ENCODE measurements at places on chromosomes 12 and 14.
A peak's percentile ranks its signal among the peaks of the same experiment; 100 is the strongest.

DNA sequence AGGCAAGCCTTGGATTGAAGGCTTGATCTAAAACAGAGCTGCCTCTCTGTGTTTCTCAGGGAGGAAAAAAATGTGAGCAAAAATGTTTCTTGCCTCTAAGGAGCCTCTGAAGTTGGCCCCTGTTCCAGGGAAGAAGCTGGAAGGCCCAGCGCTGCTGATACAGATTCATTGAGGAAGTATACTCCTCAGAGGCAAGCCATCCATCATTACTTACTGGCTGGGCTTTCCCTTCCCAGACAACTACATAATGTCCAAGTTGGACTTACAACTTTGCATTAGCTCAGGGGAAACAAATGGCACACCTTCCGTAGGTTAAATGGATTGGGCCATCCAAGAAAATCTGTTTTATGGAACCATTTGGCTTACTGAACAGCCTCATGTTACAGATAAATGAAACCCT lies 263.7 kb upstream of the SEL1L start:
- DNase-seq, result no peak

- DNase-seq, result no peak
Observed at GRCh38 chr12:111287125-111287900, 81.6 kb downstream of the PHETA1 start.

- DNase-seq, result no peak
Observed at GRCh38 chr14:64758691-64759554, 54.7 kb downstream of the PLEKHG3 start.

GRCh38 chr14:25626986-25627385 lies 577.0 kb upstream of the STXBP6 start:
- DNase-seq, result no peak

- DNase-seq, result peak; percentile 71
Observed at GRCh38 chr12:113103756-113104450, 31.7 kb downstream of the RASAL1 start.

DNA sequence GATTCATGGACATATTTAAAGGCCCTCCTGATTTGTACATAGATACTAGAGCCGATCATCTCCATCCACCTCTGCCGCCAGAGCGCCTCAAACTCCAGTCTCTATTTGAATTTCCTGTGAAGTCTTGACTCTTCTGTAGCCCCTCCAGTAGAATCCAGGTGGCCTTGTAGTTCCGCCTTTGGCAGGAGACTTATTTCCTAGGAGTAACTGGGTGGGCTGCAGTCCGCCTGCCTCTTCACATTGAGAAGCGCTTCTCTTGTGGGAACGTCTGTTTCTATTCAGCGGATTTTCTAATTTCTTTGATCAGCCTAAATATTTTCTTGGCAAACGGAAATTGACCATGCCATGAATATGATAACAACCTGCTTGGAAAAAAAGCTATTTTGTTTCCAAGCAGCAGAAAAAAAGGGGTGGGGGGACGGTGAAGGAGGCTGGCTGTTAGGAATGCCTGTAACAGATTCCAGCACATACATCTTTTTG lies 9.0 kb upstream of the SIX1 start:
- DNase-seq, result no peak

GRCh38 chr12:76033081-76034011 lies 1.8 kb upstream of the PHLDA1 start:
- DNase-seq, result no peak

- DNase-seq, result no peak
Observed at GRCh38 chr12:106774808-106775524, 484 bp downstream of the RIC8B start.

- DNase-seq, result no peak
Observed at GRCh38 chr14:76227450-76228050, 75.8 kb downstream of the GPATCH2L start.

- no peak for DNase-seq
Observed at GRCh38 chr12:49231878-49232655, 32.8 kb upstream of the TUBA1C start.

DNA sequence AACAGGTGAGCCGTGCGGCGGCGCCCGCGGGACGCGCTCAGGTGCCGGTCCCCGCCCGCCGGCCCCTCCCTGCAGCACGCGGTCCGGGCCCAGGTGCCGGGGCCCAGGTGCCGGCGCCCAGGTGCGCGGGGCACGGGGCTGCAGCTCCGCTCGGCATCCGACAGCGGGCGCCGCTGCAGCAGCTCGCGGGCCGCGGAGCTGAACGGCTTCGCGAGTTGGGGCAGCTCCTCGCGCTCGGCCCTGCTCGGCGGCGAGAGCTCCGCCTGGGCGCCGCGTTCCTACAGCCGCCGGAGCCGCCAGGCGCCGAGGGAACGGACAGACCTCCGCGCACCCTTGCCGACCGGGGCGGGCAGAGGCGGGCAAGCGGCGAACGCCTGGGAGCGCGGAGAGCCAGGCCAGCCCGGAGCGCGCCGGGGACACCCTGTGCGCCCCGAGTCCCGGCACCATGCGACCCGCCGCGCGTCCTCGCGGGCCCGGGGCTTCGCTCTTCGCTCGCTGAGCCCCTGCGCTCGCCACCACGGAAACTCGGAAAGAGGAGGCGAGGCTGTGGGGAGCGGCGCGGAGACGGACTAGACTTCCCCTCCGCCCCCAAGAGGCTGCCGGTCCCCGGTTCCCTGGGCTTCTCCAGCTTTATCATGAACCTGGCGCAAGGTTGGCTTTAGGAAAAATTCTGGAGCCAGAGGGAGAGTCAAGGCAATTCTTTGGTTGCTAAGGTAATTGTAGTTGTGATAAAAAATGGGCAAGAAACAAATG lies at the start of gene RGS6:
RGS6 (plus strand) TSS at position 201 of the 753 bp plus-strand sequence.
- DNase-seq, result peak; percentile 41

DNA sequence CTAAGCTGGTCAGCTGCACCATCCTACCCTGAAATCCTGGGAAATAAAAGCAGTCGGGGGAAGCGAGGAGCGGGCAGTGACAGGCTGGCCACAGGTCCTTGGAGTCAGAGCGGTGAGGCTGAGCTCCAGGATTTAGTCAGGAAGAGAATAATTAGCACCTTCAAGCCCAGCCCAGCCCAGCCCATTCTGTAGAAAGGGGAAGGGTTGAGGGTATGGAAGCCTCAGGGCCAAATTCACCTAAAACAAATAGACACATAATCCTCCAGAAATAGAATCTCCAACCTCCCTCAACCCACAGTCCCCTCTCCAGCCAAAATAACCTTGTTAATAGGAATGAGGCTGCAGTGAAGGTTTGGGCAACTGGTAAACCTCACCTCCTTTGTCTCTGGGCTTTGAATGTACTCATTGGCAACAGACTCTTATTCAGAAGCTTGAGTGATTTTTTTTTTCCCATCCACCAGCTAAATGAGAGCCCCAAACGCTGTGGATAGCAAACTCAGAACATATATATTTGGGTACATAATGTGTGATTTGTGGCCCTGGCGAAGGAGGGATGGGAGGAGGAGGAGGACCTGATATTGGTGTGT lies 334.1 kb downstream of the DPF3 start:
- no peak for DNase-seq

- DNase-seq, result no peak
Observed at GRCh38 chr14:38593476-38593875, 337.6 kb upstream of the CLEC14A start.

GRCh38 chr12:85874031-85874461 lies at the start of gene NTS:
Gene NTS, plus strand, starts transcription at chr12:85874295. Its CDS starts 109 bp downstream, at chr12:85874404.
- no peak for DNase-seq

- no peak for DNase-seq
Observed at GRCh38 chr12:103102225-103102744, 144.8 kb downstream of the ASCL1 start.

GRCh38 chr14:76550534-76550933 lies 174.6 kb downstream of the ESRRB start:
- DNase-seq, result no peak

DNA sequence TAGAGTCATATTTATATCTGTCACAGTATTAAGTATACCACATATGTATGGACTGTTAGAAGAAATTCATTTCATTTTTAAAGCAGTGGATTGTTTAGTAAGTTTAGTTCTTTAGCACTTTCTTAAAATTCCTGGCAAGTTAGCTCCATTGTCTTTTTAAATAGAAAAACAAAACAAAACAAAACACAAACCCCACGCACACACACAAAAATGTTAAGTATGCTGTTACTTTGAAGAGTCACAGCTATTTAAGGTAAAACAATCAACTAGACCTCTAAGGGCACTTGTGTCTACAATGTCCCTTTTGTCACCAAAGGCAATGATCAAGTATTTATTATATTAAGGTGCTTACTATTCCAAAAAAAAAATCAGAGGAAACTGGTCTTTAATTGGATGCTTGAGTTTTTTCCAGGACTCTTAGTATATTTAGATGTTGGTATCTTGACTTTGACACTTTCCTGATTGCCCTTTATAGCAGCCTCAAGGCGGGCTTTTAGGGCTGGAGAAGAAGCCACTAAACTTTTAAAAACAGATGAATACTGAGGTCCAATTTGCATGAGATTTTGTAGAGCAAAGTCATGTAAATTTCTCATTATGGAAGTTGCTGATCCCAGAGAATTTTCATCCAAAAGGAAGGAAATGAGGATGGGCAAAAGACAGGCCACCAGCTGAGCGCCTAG lies 85.5 kb upstream of the HECTD1 start:
- no peak for DNase-seq

- no peak for DNase-seq
Observed at GRCh38 chr14:35964697-35965286, 138.7 kb downstream of the BRMS1L start.

DNA sequence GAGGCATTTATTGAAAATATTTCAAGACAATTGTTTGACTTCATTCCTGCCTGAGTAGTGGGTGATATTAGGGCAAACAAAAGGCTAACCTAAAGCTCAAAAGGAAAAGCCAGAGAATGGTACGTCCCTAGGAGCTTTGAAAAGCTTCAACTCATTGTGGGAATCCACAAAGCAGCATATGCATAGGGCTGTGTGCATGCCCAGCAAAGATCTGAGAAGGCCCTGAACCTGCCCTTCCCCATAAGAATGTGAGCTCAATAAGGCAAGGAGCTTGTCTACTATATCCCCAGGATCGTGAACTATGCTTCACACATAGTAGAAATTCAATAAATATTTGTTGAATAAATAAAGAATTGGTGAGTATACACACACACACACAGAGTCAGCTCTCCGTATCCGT lies 19.1 kb upstream of the RAD52 start:
- DNase-seq, result no peak

GRCh38 chr14:37254411-37254947 lies 56.7 kb downstream of the MIPOL1 start:
- DNase-seq, result no peak

- no peak for DNase-seq
Observed at GRCh38 chr14:60648249-60648933, 886 bp downstream of the SIX1 start.

GRCh38 chr12:103783744-103784664 lies 57.0 kb downstream of the NT5DC3 start:
- DNase-seq, result no peak

- no peak for DNase-seq
Observed at GRCh38 chr14:104805326-104805678, 4.4 kb downstream of the ZBTB42 start.

GRCh38 chr14:35386673-35387125 lies 17.9 kb downstream of the NFKBIA start:
- no peak for DNase-seq

- no peak for DNase-seq
Observed at GRCh38 chr14:54572316-54572715, 5.4 kb downstream of the SAMD4A start.

- DNase-seq, result no peak
Observed at GRCh38 chr14:90781344-90781761, 34.9 kb downstream of the TTC7B start.

- DNase-seq, result no peak
Observed at GRCh38 chr12:102050660-102051430, 10.9 kb downstream of the WASHC3 start.

DNA sequence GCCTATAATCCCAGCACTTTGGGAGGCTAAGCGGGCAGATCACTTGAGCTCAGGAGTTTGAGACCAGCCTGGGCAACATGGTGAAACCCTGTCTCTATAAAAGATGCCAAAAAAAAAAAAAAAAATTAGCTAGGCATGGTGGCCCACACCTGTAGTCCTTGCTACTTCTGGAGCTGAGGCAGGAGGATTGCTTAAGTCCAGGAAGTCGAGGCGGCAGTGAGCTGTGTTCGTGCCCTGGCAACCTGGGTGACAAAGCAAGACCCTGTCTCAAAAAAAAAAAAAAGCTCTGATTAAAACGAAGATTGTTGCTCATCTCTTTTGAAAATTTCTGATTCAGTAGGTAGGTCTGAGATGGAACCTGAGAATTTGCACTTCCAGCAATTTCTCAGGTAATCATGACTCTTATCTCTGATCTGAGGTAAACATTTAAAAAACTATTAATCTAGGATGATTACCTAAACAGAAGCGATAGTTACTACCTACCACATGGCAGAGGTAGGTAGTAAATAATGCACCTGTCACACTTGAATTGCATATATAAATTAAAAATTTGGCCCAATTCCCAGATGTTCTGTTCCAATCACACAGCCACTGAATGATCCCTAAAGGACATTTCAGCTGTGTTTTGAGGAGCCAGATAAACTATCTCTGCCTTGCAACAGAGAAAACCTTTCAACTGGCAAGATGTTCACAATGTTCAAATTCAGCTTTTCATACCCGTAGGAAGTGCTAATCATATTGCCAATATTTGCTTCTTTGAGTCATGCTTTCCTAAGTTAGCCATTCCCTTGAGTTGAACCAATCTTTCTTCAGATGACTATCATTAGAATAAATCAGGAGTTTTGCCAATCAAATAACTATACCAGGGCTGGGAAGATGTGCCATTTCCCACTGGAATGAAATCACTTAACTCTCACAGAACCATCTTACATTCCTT lies 4.2 kb upstream of the TEP1 start:
- no peak for DNase-seq

DNA sequence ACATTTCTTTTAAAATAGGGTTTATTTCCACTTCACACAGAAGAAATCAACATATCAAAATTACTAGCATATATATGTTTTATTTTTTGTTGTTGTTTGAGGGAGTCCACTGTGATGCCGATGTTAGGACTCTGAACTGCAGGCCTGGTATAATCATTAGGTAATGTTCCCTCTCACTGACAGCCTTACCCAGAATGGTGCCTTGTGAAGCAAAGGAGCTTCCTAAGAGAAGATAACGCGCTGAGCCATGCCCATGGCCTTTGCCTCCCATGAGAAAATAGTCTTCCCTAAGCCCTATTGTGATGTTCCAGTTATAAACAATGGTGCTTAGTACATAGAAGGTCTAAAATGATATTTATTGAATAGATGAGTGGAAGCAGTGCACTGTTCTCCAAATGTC lies 12.0 kb downstream of the GNG2 start:
- no peak for DNase-seq

DNA sequence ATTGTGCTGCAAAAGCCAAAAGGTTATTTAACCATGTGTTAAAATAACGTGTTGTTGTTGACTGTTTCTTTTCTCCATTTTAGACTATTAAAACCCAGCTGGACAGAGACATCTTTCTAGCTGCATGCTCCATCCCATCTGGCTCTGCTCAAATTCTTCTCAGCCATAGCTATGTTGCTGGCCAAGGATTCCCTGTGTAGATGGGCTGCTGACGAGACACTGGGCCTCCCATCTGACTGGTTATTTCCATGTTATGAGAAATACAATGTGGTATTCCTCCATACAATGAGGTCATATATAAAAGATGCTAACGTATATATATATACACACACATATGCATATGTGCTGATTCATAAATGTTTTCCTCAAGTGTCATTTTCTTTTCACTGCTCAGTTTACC lies 30.1 kb downstream of the MED13L start:
- DNase-seq, result no peak

- no peak for DNase-seq
Observed at GRCh38 chr12:28060871-28061270, 88.3 kb upstream of the PTHLH start.

Measured in activated T-cell treated with anti-CD3 and anti-CD28 coated beads for 48 hours (primary cell).